ENCODE measurements at places on chromosomes 5 and 9. TPM values are rescaled to one million over a fixed set of nuclear protein-coding genes. Genes with fewer than 3 reads are reported as not detected.

ADRB2 gene
- 0.07 TPM for total RNA-seq

EPB41L4B gene
- 23.1 TPM for total RNA-seq

POLE3 gene
- total RNA-seq, result 127 TPM

ZNF483 gene
- 2.6 TPM for total RNA-seq

MAMDC2 gene
- total RNA-seq, result not detected

CCL28 gene
- total RNA-seq, result not detected

CCDC107 gene
- 8.4 TPM for total RNA-seq

GRCh38 chr9:120186276-120186675 lies 393.7 kb downstream of the CDK5RAP2 start:
- DNase-seq, result no peak

DNA sequence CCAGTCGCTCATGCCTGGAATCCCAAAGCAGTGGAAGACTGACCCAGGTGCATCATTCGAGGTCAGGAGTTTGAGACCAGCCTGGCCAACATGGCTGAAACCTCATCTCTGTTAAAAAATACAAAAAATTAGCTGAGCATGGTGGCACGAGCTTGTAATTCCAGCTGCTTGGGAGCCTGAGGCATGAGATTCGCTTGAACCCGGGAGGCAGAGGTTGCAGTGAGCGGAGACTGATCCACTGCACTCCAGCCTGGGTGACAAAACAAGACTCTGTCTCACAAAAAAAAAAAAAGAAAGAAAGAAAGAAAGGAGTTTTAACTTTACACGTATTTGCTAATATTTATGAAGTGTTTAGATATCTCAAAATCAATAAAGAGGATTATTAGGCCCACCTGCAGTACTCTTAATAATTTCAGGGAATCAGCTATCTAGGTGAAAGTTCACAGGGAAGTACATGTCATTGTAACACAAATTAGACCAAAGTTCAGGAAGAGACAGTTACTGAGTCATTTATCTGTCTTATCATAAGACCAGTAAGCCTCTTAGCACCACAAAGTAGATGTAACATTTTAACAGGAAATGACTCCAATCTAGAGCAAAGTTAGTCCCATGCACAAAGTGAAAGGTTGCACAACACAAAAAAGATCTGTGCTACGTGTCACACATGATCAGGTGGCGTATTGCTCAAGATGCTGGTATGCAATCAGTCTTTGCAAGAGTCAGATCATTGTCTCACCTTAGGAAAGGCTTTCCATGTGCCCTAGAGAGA lies 34.1 kb upstream of the PLIN2 start:
- peak; percentile 67 for DNase-seq

DNA sequence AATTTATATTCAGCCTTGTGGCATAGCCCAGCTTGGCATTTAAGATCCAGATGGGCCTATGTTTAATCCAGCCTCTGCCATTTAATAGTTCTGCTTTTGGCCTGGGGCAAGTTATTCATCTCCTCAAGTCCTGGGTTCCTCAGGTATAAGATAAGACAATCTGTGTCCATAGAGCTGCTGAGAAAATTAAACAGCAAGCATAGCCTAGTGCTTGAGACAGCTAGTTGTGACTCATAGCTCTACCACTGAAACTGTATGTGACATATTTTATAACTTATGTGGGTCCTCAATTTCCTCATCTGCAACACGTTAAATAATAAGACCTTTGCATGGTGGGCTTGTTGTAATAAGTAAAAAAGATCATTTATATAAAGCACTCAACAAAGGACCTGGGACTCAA lies 53.3 kb upstream of the ATP10B start:
- DNase-seq, result no peak

- DNase-seq, result no peak
These were observed 395.1 kb downstream of the CETN3 start for GRCh38 chr5:90014420-90014819.

- peak; percentile 43 for DNase-seq
These were observed 488.0 kb downstream of the PRELID2 start for GRCh38 chr5:145347026-145347616.

DNA sequence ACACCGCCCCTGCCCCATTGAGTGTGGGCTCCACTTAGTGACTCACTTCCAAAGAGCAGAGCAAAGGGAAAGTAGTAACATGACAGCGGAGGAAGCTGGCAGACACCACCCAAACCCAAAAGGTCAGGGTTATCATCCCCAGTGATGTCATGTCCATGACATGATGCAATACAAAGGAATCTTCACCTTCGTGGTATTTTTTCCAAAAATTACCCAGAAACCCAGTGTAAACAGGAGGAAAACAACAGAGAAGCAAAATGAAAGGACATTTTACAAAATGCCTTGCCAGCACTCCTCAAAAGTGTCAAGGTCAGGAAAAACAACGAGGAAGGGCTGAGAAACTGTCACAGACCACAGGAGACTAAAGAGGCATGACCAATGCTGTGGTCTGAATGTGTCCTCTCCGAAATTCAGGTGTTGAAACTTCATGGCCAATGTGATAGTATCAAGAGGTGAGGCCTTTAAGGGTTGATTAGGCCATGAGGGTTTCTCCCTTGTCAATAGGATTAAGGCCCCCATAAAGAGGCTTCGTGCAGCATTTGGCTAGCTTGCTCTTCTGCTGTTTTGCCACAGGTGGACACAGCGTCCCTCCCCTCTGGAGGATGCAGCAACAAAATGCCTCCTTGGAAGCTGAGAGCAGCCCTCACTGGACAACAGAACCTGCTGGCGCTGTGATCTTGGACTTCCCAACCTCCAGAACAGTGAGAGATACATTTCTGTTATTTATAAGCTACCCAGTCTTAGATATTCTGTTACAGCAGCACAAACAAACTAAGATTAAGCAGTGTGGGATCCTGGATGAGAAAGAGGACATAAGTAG lies 30.5 kb upstream of the MED10 start:
- no peak for DNase-seq

DNA sequence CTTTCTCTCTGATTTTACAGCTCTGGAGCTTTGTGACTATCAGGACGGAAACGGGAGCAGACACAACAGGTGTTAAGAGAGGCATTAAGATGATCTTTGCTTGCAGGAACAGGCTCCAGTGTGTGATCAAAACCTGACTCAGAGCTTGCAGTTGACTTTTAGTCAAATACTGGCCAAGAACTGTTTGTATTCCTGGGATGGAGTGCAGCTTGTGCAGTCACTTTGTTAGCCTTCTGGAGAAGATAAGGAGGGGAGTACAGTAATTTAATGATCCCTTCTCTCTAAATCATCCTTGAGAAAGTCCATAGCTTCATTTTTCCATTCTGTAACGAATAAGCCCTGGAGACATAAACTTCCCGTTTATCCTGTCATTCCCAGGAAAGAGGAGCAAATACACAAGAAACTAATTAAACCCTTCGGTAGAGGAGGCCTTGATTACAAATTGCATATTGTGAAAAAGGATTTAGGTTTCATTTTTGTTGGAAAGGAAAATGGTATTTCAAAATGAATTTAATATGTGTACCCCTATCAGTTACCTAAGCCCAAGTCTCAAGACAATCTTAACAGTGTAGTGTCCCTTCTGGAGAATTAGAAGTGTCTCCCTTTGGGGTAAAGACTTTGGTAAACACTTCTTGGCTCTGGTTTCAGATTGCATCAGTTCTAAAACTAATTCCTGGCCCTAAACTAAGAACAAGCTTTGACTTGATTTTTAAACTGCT lies 3.1 kb upstream of the STOM start:
- no peak for DNase-seq

- no peak for DNase-seq
These were observed 283.1 kb downstream of the ADAMTS6 start for GRCh38 chr5:65198456-65199120.
